Activated CD4-positive, alpha-beta T cell treated with anti-CD3 and anti-CD28 coated beads, Interleukin-2, amount 50 U/mL, for 1 hour (primary cell): ENCODE measurements at places on chromosomes 13 and 19.

DNA sequence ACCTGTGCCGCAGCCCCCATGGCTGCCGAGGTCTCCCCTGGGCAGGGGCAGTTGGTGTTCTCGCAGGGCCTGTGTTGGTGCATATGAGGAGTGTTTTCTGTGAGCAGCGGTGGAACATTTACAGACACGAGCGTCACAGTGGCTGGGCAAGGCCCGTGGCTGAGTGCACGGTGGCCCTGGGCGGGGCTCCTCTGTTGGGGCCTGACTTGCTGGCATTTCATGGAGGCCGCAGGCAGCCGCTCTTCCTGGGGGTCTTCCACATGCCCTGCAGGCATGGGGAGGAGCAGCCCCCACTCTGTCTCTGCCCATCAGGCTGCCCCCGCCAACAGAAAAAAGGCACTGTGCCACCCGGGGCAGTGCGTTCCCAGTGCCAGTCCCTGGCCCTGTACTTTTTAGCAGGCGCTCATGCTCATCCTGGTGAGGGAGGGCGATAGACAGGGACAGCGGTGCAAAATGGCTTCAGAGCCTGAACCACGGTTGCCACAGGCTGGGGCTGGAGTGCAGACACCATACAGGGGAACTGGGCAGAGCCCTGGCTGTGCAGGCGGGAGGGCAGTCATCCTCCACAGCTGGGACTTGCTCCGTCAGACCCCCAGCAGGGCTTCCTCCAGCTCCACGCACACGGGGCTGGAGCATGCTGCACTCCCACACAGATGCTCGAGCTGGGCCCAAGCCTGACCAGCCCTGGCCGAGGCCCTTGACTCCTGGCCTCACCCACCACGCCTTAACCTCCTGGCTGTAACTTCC is 23.5 kb downstream of the TFDP1 start:
- no peak for DNase-seq

GRCh38 chr19:4260613-4261191 is 13.8 kb downstream of the YJU2 start:
- no peak for DNase-seq

DNA sequence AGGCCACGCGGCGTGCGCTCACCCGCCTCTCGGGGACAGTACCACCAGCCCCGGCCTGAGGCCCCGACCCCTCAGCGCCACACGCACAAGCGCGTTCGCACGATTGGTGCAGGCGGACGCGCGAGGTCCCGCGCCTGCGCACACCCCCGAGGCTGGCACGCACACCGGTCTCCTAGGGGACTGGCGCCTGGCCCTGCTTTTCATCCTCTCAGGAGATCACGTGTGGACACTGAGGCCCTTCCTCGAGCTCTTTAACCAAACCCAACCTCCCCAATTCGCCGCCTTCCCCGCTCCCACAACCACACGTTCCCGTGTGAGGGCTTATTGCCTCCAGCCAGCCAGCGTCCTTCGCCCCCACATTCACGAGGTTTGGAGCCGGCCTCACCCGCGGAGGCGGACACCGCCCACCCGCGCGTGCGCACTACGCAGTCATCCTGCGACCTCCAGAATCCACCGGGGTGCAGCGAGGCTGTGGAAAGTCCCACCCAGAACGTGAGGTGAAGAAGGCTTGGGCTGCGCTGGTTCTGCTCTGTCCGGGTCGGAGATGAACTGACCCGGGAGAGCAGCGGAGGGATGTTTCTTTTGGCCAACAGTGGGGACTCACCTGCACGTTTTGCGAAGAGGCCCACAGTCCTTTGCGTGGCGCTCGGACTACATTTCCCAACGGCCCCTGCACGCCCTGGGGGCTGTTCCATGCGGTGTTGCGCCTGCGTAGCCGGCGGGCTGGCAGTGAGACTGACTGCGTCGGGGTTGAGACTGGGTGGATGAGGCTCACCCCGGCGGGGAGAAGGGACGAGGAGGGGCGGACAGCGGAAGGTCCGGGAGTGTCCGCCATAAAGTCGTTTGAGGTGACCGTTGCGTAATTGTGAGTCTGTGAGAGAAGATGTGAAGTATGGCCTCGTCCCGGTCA is 539 bp upstream of the ZNF667 start:
- peak; percentile 29 for DNase-seq

GRCh38 chr13:26221399-26221720 is 754 bp downstream of the RNF6 start:
- DNase-seq = no peak

- DNase-seq = no peak
These were observed 3.2 kb downstream of the EHD2 start for GRCh38 chr19:47716270-47716937.
